ENCODE measurements at places on chromosomes 5 and 9. TPM values are rescaled to one million over a fixed set of nuclear protein-coding genes. Genes with fewer than 3 reads are reported as not detected.

TTC1 gene
- 9.7 TPM for total RNA-seq

ANKH gene
- 18.8 TPM for total RNA-seq

MAST4 gene
- 203 TPM for total RNA-seq

DCANP1 gene
- not detected for total RNA-seq

SCGB3A1 gene
- total RNA-seq, result not detected

PDE8B gene
- total RNA-seq, result 13.5 TPM

ZNF883 gene
- 6.5 TPM for total RNA-seq

VLDLR gene
- 28.0 TPM for total RNA-seq

CAMK4 gene
- total RNA-seq, result 33.9 TPM
